Nephron progenitor cell (in vitro differentiated cells): ENCODE measurements at places on chromosomes 13 and 19.

DNA sequence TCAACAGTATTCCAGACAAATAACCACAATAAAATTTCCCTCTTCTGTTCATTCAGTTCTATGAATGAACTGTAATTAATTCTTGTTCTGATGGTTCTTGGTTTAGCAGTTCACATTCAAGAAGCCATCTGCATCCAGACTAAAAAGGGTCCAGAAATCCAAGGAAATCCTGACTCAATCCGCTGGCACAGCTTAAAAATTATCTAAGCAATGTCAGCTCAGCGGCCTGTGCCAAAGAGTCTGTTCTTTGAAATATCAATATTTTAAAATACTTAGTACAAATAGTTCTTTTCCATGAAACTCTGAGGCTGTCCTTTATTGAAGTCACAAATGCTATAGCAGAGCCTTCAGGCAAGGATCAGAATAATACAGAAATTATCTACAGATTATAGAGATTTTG is 57.2 kb downstream of the DHRS12 start:
- DNase-seq = no peak

DNA sequence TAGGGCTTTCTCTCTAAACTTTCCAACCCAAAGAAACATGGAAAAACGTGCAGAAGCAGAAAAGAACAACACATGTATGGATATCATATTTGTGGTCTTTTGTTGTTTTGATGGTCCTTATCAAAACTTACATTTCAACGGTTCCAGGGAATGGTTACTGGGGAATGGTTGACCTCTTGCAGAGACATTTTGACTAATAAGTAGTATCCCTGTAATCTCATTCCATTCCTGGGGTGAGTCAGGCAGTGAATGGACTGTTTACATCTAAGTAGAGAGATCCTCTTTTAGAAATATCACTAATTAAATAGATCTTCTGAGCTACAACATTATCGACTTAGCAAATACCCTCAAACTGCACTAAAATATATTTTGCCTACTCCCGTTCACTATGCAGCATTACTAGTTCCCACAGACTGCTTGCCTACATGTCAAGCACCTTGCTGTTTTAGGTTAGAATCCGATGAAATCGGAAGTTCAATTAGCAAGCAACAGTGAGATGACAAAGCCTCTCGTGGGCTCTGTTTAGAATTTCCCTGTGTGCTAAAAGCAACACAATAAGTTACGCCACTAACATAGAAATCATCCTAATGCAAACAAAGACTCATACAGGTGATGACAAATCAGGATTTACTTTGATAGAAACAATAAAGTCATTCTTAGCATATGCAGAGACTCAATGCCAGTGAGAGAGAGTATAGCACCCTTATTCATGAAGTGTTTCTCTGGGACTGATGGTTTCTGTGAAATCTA is 797.7 kb upstream of the ARGLU1 start:
- DNase-seq = no peak

DNA sequence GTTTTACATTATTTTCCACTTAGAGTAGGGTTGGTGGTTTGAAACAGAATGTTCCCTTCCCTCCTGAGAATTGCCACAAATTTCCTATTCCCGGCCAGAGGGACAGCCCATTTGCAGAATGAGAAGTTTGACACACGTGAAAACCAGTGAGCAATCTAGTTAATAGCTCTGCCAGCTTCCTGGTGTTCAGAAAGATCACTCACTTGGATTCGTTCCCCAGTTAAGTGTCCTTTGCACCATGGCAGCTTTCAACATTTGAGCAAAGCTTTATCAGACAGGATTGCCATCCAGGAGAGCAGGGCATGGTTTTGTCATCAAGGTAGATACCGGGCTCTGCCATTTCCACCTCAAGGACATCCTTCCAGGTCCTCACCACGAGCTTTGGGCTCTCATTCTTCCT is 28.2 kb downstream of the RASL11A start:
- DNase-seq = no peak

GRCh38 chr13:100515410-100515800 is 73.2 kb downstream of the GGACT start:
- DNase-seq = no peak
